ENCODE measurements at places on chromosomes 3 and 15.

DNA sequence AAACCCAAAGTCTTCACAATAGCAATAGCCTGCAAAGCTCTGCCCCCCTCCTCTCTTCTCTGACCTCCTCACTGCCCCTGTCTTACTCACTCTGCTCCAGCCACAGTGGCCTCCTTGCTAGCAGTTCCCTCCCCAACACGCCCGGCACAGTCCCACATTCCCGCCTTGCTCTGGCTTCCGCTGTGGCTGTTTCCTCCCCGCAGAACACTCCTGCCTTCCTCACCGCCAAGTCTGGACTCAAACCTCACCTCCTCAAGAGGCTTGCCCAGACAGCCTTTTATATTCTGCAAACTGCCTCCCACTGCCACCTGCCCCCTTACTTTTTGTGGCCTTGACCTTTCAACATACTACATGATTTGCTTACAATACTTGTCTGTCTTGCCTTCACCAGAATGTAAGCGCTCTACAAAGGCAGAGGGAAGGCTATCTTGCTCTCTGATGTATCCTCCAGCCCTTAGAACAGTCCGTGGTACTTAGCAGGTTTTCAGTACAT is 406 bp upstream of the MPI start:
- DNase-seq: no peak

GRCh38 chr3:186143250-186143649 is 34.4 kb upstream of the ETV5 start:
- no peak for DNase-seq

DNA sequence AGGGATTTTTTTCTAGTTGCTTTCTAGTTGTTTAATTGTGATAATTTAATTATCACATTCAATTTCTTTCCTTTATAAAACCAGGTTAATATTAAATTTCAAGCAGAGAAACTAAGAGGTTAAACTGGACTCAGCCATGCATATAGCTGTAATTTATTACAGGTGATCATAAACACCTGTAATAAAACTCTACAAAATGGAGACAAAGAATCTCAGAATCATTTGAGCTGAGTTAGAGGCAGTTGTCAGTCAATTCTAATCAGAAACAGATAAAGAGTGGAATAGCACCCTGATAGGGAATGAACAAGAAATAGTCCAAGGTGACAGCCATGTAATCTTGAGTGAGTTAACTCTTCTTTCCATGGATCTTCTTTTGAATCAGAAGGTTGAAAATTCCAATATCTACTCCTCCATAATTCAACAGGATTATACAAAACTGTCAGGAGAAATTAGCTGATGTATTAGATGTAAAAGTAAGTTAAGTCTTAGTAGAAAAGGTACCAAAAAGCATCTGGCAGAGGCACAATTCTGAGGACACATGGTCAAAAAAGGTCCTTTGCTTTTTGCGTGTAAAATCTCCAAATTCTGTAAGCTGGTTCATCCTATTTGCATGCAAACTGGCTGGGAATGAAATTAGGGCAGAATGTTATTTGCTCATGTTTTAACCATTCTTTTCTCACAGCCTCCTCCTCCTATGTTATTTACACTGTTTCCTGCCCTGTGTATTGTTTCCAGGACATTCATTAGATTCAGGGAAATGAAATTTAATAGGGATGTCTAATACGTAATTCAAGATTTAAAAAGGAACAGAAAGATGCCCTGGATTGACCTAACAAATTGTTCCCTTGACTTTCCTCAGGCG is 39.4 kb upstream of the B3GNT5 start:
- no peak for DNase-seq

- DNase-seq: no peak
These were observed 13.8 kb downstream of the IL17RB start for GRCh38 chr3:53860196-53860595.

DNA sequence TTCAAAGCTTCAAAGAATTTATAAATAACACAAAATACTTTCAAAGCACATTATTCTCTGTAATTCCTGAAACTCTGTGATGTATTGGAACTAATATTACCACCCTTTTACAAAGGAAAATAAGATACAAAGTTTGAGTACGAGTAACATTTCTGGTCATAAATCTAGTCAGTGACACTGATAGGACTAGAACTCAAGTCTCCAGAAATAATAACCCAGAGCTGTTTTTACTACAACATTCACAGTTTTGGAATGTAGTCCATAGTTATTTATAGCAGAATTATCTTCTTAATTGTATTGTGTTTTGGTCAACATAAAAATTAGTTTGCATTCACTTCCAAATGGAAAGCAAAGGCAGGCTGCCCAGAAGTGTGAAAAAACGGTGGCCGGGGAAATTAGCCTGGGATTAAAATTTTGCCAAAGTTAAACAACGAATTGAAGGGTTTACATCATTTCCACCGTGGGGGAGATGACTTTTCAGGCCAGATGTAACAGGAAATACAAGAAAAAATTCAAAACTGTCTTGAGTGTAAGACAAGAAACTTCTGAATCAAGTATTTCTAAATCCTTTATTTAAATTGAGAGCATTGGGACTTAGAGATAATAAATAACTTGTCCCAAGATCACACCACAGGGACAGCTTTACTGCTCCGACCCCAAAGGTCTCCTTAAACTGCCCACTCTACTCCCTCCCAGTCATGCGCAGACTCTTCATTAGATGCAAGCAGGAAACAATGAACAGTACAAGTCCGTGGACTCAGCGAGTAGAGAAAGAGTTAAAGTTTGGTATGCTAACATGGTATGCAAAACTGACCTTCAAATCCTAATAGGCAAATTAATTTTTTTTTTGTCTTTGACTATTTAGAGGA is 74.3 kb upstream of the VGLL4 start:
- peak; percentile 31 for DNase-seq

- no peak for DNase-seq
These were observed 37.9 kb downstream of the AGTR1 start for GRCh38 chr3:148735597-148735996.

- no peak for DNase-seq
These were observed 12.1 kb downstream of the VEPH1 start for GRCh38 chr3:157491136-157491535.

DNA sequence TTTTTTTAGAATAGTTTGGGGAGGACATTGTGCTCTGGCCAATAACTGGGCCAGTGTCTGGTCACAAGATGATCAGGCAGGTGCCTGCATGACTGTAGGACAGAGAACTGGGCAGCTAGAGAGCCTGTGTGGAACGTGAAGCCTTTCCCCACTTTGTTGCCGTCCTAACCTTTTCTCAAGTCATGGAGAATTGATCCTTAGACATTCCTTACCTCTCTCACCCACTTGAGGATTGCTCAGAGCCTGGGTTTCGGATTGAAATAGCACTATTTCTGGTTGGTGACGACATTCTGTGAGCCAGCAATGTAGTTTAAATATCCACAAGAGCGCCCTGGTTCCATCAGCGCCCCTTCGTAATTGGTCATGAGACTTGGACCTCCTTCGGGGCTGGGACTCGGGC is 138.4 kb downstream of the IGF1R start:
- DNase-seq: no peak

DNA sequence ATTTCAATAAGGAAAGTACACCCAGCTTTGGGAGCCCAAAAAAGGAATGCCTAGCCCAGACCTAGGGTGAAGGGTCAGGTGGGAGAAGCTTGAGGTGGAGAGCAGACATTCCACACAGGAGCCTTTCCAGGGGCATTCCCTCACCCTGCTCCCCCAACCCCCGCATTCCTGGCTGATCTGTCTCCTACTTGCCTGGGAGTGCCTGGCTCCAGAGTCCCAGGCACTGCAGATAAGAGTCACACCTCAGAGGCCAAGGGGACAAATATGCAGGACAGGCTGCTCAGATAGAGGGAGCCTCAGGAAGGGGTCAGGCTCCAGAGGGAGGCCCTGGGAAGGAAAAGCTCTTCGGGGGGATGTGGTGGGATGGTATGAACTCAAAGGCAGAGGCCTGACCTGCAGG is 20.8 kb upstream of the HCN4 start:
- no peak for DNase-seq

- no peak for DNase-seq
These were observed 18.7 kb upstream of the HDAC11 start for GRCh38 chr3:13461169-13462124.

DNA sequence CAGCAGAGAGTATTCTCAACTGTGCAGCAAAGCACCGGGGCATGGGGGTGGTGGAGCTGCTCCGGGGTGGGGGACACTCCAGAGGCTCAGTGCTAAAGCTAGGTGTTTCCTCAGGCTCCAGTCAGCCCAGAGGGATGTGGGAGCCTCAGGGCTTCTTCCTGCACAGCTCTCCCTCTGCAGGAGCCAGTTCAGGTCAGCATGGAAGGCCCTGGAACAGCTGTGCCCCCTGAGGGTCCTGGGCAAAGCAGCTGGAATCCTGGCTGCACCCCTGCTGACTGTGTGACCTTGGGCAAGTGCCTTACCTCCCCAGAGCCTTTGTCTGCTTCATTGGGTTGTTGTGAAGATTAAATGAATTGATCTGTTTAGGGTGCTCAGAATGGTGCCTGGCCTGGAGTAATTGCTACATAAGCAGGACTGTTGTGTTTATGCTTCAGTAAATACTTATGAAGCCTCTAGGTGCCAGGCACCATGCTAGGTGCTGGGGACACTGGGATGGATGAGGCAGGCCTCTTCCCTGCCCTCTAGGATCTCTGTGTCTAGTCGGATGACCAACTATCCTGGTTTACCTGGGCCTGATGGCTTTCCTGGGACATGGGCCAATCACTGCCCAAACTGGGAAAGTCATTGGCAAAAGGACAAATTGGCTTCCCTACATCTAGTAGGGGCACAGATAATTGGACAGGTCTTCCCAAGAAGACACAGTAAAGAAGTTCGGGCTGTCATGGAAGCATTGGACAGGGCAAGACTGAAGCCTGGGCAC is 64.2 kb upstream of the LCTL start:
- no peak for DNase-seq

DNA sequence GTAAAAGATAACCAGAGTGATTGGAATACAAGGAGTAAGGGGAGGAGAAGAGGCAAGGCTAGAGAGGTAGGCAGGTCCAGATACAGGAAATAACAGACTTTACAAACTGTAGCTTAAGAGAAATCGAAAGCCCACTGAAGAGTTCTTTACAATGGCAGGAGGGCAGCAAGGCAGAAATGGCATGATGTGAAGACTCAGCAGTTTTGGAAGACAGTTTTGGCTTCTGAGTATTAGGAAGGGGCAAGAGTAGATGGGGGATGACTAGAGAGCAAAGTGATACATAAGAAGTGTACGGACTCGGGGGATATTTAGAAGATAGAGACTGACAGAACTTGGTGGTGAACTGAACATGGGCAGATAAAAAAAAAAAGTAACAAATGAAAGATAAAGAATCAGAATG is 54.1 kb downstream of the RAD18 start:
- no peak for DNase-seq

DNA sequence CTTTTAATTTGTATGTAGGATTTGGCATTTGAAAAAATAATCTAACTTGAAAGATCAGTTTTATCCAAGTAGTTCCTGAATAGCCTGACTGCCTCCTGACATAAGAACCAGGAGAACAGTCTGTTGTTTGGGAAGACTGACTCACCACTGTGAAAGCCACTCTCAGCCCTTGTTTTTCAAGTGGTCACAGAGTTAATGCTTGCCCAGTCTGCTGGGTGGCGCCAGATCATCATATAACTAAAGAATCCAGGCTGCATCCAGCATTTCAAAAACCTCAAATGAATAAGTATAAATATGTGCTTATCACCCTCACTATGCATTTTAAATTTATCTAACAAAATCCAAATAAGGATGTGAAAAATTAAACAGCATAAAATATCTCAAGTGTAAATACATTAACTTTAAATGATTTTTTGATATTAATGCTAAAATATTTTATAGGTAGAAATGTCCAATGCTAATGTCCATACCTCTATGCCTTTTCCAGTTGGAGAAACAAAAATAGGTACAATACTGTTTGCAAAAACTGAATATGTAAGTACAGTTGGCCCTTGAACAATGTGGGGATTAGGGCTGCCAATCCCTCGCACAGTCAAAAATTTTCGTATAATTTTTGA is 26.9 kb upstream of the ZBBX start:
- no peak for DNase-seq

- DNase-seq: no peak
These were observed 28.8 kb downstream of the CYP8B1 start for GRCh38 chr3:42846685-42847522.

DNA sequence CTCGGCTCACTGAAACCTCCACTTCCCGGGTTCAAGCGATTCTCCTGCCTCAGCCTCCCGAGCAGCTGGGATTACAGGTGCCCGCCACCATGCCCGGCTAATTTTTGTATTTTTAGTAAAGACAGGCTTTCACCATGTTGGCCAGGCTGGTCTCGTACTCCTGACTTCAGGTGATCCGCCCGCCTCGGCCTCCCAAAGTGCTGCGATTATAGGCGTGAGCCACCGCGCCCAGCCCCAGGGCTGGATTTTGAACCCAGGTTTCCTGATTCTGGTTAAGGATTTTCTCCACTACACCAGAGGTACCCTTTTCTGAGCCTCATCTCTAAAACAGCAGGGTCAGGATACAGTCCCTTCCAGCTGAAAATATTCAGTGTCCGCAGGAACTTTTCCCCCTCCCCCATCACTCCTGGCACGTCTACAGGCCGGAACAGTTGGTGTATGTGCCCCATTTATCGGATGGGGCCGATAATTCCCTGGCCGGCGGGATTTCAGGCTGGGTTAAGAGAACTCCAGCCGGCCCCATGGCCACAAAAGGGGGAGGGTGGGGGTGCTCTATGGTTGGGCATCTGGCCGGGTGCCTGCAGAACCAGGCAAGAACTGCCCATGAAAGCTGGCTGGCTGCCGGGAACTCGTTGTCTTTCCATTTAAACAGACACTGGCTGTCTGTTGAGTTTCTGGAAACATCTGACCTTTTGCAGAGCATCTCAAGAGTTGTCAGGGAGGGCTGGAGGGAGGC is 26.8 kb upstream of the SEMA4B start:
- no peak for DNase-seq

DNA sequence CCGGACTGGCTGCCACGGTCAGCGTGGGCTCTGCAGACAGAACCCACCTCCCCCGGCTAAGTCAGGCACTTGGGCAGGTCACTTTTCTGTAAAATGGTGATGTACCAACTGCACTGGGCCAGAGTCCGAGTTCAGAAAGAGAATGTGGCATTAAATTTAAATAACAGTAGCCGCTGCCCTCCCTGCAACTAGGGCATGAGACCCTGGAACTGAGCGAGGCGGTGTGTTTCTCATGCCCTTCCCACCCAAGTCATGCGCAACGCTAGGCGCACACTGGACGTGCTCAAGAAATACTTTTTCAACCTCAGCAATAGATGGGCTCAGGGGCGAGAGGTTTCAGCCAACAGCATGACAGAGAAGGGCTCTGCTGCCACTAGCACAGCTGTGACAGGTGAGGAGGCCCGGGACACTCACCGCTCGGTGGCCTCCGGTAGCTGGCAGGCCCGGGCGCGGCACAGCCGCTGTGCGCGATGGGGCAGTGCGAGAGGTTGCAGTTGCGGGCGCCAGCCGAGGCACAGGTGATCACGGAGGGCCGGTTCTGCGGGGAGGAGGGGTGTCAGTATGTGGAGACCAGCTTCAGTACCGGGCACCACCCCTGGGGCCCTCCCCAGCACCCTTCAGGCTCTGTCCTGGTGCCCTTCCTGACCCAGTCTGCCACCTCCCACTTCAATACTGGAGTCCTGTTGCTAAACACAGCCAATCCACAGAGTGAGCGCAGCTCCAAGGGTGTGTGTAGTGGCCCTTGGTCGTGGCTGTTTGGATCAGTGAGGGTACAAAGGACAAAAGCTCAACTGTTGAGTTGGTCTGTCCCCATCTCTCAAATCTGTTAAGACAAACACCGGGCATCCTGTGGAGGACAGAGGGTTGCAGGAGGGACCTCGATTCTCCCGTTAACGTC is 84.5 kb downstream of the VGLL4 start:
- no peak for DNase-seq
